ENCODE measurements at places on chromosomes 16 and 17.
A peak's percentile ranks its signal among the peaks of the same experiment; 100 is the strongest.

GRCh38 chr16:65455761-65456160, 333.9 kb upstream of the CDH11 start:
- H3K27ac ChIP-seq: no peak overlapping the region
- H3K4me3 ChIP-seq: no peak overlapping the region
- no peaks in the 10 kb centered on the region for H3K27me3 ChIP-seq
- DNase-seq: no peak

DNA sequence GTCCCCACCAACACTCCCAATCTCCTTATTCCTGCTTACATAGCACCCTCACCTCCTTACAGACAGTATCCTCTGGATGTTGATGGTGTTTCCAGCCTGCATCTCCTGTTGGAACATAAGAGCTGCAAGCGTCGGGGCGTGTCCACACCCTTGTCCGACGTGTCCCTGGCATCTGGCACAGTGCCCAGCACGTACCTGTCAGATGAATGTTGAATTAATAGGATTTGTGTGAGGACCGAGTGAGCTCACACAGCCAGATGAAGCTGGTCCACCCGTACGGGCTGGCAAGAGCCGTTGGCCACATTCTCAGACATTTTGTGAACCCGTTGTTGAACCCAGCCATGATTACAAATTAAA, 12.2 kb upstream of the CBX4 start:
- peaks cover 3% of the 10 kb centered on the region for H3K4me1 ChIP-seq
- DNase-seq: no peak
- H3K4me3 ChIP-seq: no peak overlapping the region
- H3K27ac ChIP-seq: no peak overlapping the region
- no peaks in the 10 kb centered on the region for H3K36me3 ChIP-seq

GRCh38 chr16:89052890-89053724, 40.5 kb upstream of the ACSF3 start:
- H3K36me3 ChIP-seq: no peaks in the 10 kb centered on the region
- no peak overlapping the region for H3K27ac ChIP-seq
- H3K27me3 ChIP-seq: no peaks in the 10 kb centered on the region
- no peak overlapping the region for H3K4me3 ChIP-seq

- H3K4me3 ChIP-seq: no peak overlapping the region
- peaks cover 2% of the 10 kb centered on the region for H3K27me3 ChIP-seq
- DNase-seq: no peak
- no peaks in the 10 kb centered on the region for H3K36me3 ChIP-seq
Measured at GRCh38 chr17:16912021-16912962, 59.6 kb downstream of the TNFRSF13B start.

GRCh38 chr17:29048440-29049368, 5.8 kb downstream of the PIPOX start:
- H3K4me3 ChIP-seq: no peak overlapping the region
- DNase-seq: no peak
- H3K27ac ChIP-seq: no peak overlapping the region
- H3K4me1 ChIP-seq: no peaks in the 10 kb centered on the region

GRCh38 chr16:86611525-86611855, 33.1 kb downstream of the FOXL1 start:
- DNase-seq: no peak
- no peak overlapping the region for H3K4me3 ChIP-seq
- H3K36me3 ChIP-seq: no peaks in the 10 kb centered on the region

- peaks cover 14% of the 10 kb centered on the region for H3K4me1 ChIP-seq
- H3K4me3 ChIP-seq: no peak overlapping the region
Measured at GRCh38 chr16:24689128-24689527, 40.3 kb upstream of the TNRC6A start.

DNA sequence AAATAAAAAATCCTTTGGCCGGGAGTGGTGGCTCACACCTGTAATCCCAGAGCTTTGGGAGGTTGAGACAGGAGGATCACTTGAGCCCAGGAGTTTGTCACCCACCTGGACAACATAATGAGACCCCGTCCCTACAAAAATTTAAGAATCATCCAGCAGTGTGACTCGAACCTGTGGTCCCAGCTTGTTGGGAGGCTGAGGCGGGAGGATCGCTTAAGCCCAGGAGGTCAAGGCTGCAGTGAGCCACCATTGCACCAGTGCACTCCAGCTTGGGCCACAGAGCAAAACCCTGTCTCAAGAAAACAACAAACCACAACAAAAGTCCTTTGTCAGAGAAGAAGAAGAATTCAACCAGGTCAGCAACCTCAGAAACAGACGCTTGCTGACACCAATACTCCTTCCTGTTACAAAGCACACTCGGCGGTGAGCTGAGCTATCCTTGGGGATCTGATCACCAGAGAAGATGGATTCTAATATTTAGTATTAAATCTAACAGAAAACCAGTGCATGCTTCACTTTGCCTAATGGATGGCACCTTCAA, 12.9 kb upstream of the PVALEF start:
- no peak for DNase-seq
- no peaks in the 10 kb centered on the region for H3K27me3 ChIP-seq
- H3K4me3 ChIP-seq: no peak overlapping the region
- no peaks in the 10 kb centered on the region for H3K36me3 ChIP-seq

DNA sequence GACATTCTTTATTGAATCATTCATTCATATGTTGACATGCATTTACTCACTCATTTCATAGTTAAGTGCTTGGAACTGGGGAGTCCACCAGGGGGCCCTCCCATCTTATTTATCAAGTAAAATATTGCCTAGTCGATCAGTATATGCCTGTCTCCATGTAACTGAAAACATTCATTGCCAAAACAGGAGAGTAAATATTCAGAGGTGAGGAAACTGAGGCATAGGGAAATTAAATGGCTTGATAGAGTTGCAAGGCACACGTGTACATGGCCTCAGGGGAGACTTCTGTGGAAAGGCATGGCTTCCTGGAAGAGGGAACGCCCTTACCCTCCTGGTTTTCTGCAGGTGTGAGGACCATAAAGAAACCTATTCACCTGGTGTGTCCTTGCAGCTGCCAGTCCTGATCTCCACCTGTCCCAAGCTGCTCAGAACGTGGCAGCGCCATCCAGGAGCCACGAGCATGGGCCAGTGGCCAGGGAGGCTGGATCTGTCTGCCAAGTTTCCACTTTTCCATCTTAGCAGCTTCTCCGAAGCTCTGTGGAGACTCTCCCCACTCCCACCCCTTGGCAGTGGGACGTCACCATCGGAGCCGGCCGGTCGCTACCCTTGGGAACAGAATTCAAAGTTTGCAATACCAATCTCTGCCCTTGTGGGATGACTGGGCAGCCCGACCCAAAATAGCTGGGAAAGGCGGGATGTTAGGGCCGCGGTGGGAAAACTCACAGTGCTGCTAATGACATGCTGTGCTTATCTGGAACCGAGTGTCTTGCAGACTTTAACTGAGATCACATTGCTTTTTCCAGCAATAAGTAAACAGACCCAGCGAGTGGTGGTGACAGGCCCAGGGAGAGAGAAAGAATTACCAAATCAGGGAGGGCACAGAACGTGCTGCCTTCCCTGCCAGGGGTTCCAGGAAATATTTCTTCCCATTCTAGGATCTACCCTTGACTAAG, 4.1 kb upstream of the C1QTNF1 start:
- peaks cover 7% of the 10 kb centered on the region for H3K4me1 ChIP-seq
- no peaks in the 10 kb centered on the region for H3K27me3 ChIP-seq
- H3K4me3 ChIP-seq: no peak overlapping the region
- no peaks in the 10 kb centered on the region for H3K36me3 ChIP-seq

GRCh38 chr17:48307814-48308411, 122.1 kb downstream of the SKAP1 start:
- no peak overlapping the region for H3K27ac ChIP-seq
- DNase-seq: peak; percentile 59
- H3K27me3 ChIP-seq: no peaks in the 10 kb centered on the region
- no peaks in the 10 kb centered on the region for H3K36me3 ChIP-seq
- no peaks in the 10 kb centered on the region for H3K4me1 ChIP-seq

DNA sequence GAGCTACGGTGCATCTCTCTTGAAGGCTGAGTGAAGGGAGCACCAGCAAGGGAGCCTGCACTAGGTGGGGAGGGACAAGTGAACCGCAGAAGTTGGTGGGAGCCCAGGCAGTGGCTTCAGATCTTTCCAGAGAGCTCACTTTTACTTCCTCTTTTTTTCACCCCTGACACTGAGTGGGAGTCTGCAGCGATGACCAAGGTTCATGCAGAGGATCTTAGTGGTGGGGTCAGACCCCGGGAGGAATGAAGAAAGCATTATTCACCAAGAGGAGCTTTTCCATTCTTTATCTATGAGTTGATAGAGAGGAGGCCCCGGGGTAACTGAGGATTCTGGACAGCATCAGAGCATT, 3.0 kb upstream of the CCL2 start:
- H3K4me1 ChIP-seq: peaks cover 89% of the 10 kb centered on the region
- H3K36me3 ChIP-seq: peaks cover 4% of the 10 kb centered on the region

DNA sequence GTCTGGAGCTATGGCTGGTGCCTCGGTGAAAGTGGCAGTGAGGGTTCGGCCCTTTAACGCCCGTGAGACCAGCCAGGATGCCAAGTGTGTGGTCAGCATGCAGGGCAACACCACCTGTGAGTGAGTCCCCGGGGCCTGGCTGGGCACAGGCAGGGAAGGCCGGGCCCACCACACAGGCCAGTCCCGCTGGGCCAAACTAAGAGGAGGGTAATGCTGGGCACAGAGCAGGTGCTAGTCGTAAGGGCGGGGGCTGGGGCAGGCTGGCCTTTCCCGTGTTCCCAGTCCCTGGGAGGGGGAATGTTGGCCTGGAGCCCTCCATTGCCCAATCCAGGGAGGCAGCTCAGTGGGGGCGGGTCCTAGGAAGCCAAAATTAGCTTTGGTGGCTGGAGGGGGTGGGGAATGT, 2.5 kb downstream of the KIF1C start:
- peaks cover 44% of the 10 kb centered on the region for H3K36me3 ChIP-seq
- no peaks in the 10 kb centered on the region for H3K27me3 ChIP-seq

DNA sequence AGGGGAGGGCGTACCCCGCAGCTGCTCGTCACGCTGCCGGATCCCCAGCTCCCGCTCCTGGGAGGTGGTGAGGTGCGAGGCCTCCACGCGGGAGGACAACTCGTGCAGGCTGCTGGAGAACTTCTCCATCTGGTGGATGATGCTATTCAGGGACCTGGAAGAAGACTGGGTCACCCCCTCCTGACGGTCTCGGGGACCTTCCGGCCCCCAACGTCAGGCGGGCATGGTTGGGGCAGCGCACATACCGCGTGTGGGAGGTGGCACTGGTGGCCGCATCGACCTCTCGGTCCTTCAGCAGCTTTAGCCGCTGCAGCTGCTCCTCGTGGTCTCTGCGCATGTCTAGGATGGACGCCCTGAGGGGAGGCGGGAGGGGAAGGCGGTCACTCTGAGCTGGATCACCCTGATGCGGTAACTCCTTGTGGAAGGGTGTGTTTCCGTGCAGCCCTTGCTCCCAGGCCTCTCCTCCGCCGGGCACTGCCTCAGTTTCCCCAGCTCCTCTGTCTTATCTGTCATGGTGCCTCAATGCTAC, 13.3 kb upstream of the MRPL38 start:
- H3K27me3 ChIP-seq: no peaks in the 10 kb centered on the region
- H3K27ac ChIP-seq: no peak overlapping the region

DNA sequence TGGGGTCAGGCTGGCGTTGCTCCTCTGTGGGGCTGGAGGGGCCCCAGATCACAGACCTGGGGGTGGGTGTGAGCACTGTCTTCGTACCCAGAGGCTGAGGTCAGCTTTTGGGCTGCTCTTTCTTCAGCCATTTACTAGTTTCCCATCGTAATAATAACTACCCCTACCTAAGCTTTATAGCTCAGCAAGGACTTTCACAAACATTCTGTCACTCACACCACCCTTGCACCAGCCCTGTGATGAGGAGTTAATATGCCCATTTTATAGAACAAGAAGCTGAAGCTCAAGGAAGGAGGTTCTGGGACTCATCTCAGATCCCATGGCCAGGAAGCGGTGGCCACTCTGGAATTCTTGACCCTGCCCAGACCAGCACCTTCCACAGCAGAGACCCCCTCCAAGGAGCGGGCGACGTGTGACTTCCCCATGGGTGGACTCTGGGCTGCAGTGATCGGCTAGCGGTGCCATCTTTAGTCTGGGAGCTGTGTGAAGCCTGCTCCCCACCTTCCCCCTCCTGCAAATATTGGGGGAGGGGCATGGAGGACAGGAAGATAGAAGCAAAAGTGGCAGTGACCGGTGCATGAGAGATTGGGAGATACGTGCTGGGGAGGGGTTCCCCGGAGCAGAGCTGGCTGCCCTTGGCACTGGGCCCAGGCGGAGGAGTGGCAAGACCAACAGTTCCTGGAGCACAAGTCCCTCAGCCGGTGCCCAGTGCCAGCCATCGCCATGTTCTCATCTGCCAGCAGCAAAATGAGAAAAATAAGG, 81.8 kb upstream of the TOB1 start:
- H3K36me3 ChIP-seq: no peaks in the 10 kb centered on the region
- H3K27me3 ChIP-seq: no peaks in the 10 kb centered on the region
- no peak overlapping the region for H3K4me3 ChIP-seq

- H3K4me3 ChIP-seq: no peak overlapping the region
- no peaks in the 10 kb centered on the region for H3K4me1 ChIP-seq
- H3K27ac ChIP-seq: no peak overlapping the region
- DNase-seq: no peak
- no peaks in the 10 kb centered on the region for H3K36me3 ChIP-seq
Measured at GRCh38 chr16:88292007-88292970, 90.5 kb upstream of the ZNF469 start.

DNA sequence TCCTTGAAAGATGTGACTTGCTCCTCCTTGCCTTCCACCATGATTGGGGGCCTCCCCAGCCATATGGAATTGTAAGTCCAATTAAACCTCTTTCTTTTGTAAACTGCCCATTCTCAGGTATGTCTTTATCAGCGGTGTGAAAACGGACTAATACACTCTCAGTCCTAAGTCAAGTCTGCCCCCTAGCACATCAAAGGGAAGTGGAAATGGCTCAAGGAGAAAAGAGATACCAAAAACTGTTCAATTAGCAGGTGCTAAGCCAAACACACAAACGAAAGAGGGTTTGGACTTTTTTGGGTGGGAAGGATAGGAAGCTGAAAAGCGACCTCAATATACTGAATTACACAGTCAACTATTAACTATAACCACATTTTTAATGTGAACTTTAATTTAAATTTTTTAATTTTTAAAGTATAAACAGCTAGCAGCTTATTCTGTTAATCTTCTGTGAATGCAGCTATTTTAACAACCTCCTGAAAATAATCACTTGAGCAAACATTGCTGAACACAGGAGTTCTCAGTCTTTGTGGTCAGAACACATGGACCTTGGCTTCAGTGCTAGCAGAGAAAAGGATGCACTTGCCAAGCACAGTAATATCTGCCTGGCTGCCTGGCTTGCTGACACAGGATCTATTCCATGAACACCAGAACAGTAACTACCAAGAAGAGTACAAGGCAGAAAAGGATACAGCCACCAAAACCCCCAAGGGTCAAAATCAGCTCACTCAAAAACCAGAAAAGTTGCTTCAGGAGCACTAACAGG, 10.9 kb downstream of the ZNF18 start:
- H3K4me3 ChIP-seq: no peak overlapping the region
- H3K4me1 ChIP-seq: no peaks in the 10 kb centered on the region

GRCh38 chr16:29864205-29864604, 1.2 kb upstream of the CDIPT start:
- peaks cover 7% of the 10 kb centered on the region for H3K4me1 ChIP-seq
- DNase-seq: no peak
- no peaks in the 10 kb centered on the region for H3K27me3 ChIP-seq

DNA sequence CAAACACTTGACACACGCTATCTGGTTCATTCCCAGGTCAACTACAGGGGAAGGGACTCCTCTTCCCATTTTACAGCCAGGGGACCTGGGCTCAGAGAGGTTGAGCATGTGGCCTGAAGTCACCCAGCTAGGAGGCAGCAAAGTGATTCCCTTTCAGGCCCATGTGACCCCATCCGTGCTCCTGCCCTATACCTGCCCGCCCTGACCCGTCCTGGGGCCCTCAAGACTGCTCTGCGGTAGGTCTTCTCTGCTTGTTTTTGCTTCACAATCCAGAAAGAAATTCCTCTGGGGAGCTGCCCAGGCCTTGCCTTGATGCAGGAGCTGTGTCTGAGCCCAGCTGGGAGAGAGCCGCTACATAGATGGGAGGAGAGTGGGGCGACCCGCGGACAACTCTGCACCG, 161.4 kb downstream of the SDK2 start:
- no peaks in the 10 kb centered on the region for H3K36me3 ChIP-seq
- no peak for DNase-seq
- no peak overlapping the region for H3K27ac ChIP-seq
- no peak overlapping the region for H3K4me3 ChIP-seq
- no peaks in the 10 kb centered on the region for H3K4me1 ChIP-seq
- H3K27me3 ChIP-seq: no peaks in the 10 kb centered on the region
